Cerebellar cortex (tissue), 1 donor: ENCODE measurements at places on chromosomes 16 and 17.

DNA sequence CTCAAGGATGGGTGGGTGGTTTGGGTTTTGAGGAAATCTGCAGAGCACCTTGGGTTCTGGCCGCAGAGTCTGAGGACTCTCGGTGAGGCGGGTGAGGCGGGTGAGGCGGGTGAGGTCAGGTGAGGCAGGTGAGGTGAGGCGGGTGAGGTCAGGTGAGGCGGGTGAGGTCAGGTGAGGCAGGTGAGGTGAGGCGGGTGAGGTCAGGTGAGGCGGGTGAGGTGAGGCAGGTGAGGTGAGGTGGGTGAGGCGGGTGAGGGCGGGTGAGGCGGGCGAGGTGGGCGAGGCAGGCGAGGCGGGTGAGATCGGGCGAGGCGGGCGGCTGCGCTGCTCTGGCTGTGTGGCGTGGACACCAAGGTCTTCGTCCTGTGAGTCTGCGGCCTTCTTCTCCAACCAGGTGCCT lies 24.1 kb upstream of the RPL13 start:
- no peak for DNase-seq

GRCh38 chr16:68360956-68361355 lies 50.1 kb downstream of the PRMT7 start:
- no peak for DNase-seq

DNA sequence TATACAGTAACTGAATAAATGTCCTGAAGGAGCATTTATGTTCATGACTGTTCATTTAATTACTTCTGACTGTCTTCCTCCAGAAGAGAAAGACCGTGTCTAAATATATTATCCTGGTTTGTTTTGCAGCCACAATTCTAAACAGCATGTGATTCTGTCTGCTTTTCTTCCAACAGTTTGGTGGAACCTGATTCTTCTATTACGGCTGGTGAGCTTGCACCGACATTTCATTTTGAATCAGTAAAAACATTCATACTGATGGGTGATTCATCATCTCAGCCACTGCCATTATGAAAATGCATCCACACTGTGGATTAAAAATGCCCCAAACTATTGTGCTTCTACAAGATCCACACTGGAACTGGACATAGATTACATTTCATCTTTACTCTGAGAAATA lies 16.9 kb downstream of the KNOP1 start:
- no peak for DNase-seq

- no peak for DNase-seq
These were observed 86.6 kb downstream of the SNX11 start for GRCh38 chr17:48194097-48194550.

- peak; percentile 100 for DNase-seq
These were observed at the start of gene CDC6 for GRCh38 chr17:40287494-40288369. Gene CDC6, plus strand, starts transcription at chr17:40287879. Its CDS starts 1,542 bp downstream, at chr17:40289421.

DNA sequence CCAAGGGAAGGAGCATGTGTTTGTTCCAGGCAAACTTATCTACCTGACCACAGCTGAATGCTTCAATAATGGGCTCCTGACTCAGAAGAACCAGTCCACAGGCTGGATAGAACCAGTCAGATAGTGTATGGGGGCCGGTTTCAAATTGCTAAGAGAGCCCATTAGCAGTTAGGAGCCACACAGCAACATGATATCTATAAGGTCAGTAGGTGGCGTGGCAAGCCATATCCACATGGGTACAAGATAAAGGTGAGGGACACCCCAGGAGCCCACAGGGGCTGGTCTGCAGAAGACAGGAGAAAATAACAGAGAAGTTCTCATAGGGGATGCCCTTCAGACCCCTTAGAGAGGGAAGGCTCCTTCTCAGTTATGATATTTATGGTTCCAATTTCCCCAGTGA lies 31.6 kb upstream of the CDRT15 start:
- no peak for DNase-seq

DNA sequence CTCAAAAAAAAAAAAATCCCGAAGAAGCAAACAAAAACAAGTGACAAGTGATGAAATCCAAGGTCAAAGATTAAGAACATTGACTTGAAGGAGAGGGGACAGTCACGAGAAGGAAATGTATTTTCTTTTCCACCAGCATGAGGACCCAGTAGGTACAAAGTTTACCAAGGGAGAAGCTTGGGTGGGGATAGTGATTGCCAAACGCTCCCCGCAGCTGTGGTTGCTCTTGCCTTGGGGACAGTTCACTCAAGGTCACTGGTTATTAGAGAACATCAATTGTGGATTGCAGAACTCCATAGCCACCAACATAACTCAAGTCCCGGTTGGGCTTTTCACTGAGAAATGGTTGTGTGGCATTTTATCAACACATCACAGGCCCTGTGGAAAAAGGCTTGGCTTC lies 27.0 kb downstream of the RSL1D1 start:
- no peak for DNase-seq

DNA sequence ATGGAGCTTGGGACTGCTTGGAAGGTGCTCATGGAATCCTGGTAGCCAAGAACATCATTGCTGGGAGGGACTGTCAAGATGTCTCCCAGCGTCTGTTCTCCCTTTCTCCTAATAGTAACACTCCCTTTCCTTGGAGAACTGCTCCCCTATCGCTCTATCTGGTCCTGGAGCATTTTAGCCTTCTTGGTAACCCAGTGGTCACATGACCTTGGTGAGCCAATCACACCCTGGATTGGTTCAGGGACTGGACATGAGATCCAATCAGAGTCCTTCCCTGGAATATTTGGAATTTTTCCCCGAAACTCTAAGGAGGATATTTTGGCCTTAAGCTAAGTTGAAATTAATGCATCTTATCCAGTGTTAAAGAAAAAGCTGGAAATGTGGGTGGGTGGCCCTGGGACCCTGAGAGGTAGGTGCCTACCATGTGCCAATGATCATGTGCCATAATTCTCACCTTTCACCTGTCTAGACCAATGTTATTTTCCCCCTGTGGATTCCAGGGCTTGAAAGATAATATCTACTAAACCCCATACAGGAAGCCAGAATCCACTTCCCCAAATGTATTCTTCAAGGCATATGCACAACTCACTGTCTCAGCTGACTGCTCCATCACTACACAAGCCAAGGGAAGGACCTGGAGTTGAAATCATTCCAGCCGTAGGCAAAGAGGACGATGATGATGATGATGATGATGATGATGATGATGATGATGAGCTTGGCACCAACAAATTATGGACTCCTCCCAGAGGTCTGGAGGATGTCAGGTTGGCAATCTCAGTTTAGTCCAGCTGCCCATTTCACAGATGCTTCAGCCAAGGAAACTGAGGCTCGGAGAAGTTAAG lies 193.2 kb downstream of the RAB11FIP4 start:
- DNase-seq: no peak

DNA sequence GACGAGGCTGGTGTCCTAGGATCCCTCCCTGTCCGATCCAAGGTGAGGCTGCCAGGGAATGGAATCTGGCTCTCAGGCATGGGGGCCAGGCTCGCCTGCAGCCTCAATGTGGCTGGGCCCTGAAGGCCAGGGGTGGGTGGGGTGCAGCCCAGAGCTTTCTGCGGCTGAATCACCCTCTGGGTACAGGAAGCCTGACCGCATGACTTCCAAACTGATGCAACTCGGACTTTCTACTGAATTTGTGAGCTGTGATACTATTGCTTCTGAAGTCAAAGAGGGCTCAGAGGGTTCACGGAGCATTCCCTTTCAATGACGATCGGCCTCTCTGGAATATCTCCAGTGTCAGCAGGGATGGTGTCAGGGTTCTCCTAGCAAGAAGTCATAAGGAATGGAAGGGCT lies 123.7 kb downstream of the METRNL start:
- no peak for DNase-seq

DNA sequence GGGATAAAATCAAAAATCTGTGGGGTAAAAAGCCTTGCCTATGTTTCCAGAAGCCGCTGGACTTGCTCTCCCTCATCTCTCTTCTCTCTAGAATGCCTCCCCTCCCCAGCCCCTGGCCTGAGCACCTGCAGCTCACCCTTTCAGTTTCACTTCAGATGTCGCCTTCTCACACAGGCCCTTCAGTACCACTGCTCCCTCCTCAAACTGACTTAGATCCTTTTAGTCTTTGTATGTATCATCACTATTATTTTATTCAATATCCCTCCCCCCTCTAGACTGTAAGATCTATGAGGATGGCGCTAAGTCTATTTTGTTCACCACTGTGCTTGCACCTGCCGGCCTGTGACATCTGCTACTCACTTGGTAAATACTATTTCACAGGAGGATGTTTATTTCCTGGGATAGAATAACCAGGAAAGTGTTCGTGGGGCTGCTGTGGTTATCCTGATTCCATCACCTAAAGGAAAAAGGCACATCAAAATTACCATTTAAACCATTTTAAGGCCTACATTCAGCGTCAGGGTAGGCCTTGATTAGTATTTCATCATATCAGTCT lies 122.3 kb downstream of the MRTFB start:
- no peak for DNase-seq

GRCh38 chr17:55729484-55729883 lies 6.8 kb upstream of the TMEM100 start:
- no peak for DNase-seq

- DNase-seq: no peak
These were observed 134.2 kb downstream of the ABCC1 start for GRCh38 chr16:16083421-16084156.

DNA sequence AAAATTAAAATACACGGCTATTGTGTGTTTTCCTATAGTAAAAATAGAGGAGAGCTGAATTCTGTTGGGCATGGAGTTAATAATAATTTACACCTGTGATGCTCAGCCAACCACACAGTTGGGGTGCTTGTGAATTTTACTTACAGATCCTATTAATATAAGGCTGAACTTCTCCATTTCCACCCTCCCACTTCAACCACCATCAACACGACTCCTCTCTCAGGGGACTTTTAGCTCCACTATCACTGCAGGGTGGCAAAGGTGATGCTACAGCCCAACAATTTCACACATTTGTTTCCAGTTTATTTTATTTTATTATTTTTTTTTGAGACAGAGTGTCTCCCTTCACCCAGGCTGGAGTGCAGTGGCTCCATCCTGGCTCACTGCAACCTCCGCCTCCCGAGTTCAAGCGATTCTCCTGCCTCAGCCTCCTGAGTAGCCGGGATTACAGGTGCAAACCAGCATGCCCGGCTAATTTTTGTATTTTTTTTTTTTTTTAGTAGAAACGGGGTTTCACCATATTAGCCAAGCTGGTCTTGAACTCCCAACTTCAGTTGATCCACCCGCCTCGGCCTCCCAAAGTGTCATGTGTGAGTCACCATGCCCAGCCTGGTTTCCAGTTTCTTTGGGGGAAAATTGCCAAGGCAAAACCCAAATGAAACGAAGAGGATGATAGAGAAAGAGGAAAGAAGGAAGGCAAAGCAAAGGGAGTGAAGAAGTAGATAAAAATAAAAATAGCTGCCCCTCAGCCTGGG lies 57.9 kb downstream of the GNA13 start:
- DNase-seq: no peak

DNA sequence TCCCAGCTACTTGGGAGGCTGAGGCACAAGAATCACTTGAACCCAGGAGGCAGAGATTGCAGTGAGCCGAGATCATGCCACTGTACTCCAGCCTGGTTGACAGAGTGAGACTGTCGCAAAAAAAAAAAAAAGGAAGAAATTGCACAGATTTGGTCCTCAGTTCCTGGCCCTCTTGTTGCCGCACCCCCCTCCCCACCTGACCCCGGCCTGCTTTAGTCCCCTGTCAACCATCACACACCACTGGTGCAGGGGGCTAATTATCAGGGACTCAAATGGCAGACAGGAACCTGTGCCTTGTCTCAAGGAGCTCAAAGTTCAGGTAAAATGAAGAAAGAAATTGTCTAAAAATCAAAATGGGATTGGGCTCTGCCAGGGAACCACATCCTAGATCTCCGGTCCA lies 28.1 kb downstream of the NGFR start:
- DNase-seq: no peak

- no peak for DNase-seq
These were observed 39.2 kb downstream of the TEKT5 start for GRCh38 chr16:10655415-10655977.

- no peak for DNase-seq
These were observed 117.3 kb downstream of the OR1D5 start for GRCh38 chr17:2946144-2946543.

DNA sequence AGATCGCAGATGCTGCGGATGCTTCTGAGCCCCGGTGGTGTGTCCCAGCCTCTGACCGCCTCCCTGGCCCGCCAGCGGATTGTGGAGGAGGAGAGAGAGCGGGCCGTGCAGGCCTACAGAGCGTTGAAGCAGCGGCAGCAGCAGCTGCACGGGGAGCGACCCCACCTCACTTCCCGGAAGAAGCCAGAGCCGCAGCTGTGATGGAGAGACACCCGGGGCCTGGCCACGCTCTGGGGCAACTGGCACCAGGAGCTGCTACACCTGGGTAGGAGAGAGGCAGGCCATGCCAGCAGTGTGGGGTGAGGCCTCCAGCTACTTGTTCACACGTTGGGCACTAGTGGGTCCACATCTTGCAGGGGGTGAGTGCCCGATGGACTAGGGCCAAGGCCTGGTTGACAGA lies 6.0 kb downstream of the CCDC137 start:
- no peak for DNase-seq

GRCh38 chr17:66720567-66720966 lies 114.3 kb upstream of the CACNG5 start:
- DNase-seq: no peak

DNA sequence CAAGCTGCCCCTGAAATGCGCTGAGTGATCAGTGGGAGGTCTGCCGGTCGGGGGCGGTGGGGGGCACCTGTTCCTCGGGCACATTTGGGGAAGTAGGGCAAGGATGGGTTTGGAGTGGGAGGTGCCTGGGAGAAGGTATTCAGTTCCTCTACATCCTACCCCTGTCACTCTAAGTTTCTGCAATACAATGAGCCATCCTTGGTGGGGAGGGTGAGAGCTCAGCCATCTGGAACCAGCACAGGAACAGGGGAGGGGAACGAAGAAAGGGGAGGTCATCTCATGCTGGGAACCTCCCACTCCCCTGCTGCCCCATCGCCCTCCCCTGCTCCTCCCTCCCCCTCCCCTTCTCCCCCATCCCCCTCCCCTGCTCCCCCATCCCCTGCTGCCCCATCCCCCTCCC lies 4.2 kb downstream of the DPH1 start:
- no peak for DNase-seq

DNA sequence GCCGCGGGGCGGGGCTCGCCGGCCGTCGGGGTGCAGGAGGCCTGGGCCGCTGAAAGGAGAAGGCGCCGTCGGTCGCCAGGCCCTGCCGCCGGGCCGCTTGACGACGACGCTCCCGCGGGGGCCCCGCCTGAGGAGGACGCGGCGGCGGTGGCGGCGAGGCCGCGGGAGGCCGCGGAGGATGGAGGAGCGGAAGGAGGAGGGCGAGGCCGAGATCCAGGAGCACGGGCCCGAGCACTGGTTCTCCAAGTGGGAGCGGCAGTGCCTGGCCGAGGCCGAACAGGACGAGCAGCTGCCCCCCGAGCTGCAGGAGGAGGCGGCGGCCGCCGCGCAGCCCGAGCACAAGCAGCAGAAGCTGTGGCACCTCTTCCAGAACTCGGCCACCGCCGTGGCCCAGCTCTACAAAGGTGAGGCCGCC lies 430 bp downstream of the HAPSTR1 start:
- no peak for DNase-seq
